ENCODE measurements at places on chromosomes 16 and 17.

GRCh38 chr17:40559954-40560591 is 5.2 kb downstream of the CCR7 start:
- DNase-seq, result peak; percentile 93

- DNase-seq, result no peak
These were observed 11.2 kb downstream of the CD300LB start for GRCh38 chr17:74520016-74520434.

DNA sequence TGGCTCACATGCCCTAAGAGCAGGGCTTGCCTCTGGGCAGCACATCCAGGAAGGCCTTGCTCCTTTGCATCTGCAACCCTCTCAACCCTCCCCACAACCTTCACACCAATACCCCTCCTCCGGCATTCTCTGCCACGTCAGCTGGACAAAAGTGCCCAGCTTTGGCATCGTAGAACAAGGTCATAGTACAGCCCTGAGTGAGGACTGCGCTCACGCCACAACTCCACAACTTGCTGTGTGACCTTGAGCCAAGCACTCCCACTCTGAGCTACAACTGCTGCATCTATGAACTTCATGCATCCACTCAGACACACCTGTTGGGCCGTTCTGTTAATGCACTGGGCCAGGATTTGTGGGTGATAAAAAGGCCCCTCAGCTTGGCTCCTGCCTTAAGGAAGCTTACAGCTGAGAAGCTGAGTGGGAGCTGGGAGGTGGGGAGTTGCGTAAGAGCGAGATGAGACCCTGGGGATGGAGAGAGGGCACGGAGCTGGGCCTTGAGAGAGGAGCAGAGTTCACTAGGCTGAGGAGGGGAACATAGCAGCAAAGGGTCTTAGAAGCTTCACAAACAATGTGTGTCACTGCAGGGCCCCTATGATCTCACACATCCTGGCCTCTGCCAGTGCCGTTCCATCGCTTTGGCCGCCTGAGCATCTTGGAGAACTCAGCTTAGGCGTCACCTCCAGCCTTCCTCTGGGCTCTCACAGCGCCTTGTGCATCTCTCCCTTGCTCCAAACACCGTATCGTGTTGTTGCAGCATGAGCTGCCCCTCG is 8.6 kb upstream of the MRC2 start:
- DNase-seq, result no peak

DNA sequence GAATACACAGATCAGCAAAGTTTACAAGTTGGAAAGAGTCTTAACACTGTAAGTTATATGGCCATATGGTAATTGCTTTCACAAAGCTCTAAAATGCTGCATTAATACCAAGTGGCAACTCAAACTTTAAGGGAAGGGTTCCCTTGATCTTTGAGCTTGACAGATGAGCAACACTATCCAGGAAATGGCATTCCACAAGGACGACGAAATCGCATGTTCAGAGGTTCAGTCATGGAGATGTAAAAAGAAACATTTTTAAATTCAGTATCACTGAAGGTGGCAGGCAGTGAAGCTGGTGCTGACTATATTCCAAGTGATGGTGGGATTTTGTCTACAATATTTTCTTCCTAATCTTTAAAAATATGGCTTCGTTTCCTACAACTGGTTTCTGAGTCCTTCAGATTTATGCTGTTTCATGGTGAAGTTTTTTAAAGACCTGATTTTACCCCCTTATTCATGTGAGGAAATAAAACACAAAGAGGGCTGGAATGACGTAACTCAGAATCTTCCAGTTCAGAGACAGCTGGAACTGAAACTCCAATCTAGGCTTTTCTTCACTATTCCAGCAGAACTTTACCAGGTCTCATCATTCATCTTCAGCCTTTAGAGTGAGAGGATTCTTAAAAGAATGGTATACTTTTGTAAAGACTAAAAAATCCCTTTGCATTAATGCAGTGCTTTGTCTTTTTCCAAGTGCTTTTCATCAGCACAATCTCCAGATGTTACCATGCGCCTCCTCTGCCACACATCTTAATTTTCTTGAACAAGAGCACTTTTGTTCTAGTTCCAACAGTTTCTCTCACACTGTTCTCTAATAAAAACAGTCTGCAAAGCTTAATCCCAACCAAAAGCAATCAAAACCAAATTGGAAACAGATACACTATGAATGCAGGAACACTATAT is 20.2 kb downstream of the CHCT1 start:
- no peak for DNase-seq

- DNase-seq, result no peak
These were observed 29.2 kb upstream of the PHB1 start for GRCh38 chr17:49443862-49444261.

DNA sequence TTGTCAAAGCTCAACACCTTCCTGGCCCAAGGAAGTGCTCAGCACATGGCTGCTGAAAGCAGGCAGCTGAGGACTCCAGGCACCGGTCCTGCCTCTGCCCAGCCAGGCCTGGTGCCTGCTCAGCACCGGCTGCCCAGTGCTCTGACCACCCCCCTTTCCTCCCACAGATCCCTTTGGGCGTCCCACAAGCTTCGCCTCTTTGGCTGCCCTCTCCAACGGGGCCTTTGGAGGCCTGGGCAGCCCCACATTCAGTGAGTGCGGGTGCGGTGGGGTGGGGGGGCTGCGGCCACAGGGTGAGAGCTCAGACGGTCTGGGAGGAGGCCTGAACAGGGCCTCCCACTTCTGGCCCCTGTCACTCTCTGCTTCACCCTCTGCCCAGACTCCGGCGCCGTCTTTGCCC is 10.2 kb downstream of the FBRS start:
- DNase-seq, result no peak

- DNase-seq, result peak; percentile 82
These were observed 28.2 kb downstream of the ATP2C2 start for GRCh38 chr16:84396537-84397008.

DNA sequence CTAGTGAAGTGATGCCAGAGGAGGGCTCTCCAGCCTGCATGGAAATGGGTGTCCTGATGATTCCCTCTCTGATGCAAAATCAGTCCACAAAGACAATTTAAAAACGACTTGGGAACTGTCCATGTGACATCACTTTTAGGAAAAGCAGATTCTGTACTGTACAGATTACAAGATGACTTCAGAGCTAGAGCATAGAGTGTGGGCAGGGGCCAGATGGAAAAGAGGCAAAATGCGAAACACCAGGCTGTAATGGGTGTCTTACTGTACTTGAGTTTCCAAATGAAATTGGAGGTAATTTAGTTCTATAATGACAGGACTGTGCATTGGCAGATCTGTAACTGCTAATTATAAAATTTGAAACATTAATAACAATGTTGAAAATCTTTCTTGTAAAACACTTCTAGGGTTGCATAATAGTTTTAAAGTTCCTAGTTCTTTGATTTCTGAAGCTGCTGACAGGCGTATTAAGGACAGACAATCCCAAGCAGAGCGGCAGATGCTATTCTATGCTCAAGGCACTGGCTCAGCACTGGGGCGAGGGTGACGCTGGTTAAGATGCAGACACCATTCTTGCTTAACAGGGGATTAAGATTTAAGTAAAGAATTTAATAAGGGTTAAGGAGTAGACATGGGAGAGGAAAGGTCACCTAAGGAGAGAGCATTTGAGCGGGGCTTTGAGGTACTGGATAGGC is 29.6 kb downstream of the OGFOD1 start:
- no peak for DNase-seq

- DNase-seq, result no peak
These were observed 149.5 kb upstream of the HS3ST4 start for GRCh38 chr16:25542306-25542705.

DNA sequence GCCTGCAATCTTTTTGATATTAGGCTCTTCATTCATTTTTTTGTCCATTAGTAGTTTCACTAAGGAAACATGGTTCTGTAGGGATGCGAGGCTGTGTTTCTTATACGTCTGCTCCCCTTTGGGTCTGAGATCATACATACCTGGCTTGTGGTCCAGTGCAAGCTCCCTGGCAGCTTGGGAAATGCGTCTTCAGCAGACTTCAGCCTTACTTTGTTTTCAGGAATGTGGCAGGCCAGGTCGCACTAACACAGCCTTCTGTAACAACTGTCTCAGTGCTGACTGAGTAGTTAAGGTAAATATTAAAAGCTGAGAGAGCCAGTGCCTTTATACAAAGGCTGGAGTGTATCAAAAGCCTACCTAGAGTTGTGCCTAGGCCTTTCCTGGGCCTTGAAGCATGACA is 970.5 kb upstream of the EEF2KMT start:
- no peak for DNase-seq

GRCh38 chr17:17151055-17151454 is 55.1 kb downstream of the PLD6 start:
- DNase-seq, result no peak

GRCh38 chr17:38588788-38589174 is 17.0 kb downstream of the SRCIN1 start:
- DNase-seq, result no peak

DNA sequence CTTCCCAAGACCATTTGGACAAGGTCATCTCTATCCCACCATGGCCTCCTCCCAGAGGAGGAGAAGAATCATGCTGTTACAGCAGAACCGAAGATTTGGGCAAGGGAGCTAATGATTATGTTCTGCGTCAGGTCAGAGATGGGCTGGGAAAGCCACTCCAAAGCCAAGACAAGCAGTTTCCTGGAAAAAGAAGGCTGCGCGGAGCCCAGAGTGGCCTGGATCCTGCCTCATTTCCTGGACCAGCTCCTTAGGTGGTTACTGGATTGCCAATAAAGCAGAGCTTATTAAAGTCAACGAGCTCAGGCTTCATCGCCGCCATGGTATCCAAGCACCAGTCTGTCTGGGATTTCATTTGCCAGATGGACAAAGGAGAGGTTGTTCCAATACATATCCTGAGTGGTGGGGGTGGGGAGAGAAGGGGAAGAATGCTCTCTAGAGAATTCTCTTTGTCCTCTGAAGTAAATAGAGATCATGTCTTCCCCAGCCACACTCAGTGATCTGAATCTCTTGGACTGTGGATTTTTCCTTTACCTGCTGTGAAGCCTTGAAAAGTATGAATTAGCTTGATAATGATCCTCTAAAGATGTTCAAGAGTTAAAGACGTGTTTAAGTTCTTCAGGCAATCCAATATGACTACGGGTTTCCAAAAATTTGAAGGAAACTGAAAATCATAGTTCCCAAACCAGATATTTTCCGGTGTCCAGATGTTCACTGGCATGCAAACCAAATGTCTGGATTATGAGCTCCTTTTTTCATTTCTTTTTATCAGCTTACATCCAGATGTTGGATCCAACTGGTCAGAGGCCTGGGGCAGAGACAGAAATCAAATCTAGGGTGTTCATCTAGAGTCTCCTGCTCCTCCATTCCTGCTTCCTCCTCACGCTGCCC is 17.7 kb downstream of the PRAC1 start:
- DNase-seq, result no peak

DNA sequence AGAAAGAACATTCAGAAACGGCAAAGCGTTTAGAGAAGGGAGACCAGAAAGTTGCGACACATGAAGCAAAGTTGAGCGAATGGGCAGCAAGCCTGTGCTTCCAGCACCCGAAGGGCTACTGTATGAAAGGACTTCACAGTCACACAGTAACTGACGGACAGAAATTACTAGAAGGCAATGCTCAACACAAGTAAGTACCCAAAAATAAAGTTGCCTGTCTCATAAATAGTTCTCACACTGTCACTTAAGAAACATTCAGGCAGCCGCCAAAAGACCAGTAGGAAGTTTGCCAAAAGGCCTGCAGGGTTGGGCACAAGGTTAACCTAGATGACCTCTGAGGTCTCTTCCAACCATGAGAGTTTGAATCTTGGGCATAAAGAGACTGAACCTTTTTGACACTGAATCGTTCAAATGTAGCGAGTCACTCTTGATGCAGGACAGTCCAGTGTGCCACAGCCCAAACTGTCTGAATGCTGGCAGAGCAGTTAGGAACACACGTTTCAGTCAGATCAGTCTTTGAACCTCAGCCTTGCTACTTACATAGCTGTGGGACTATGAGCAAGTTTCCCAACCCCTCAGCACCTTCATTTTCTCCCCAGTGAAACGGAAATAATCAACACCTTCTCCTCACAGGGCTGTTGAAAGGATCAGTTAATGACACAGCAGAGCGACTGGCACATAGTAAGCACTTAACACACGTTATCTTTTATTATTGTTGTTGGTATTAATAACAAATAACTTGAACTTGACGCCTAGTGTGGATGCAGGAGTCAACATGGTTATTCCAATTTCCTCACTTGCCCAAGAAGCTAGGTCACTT is 10.4 kb downstream of the NCBP3 start:
- no peak for DNase-seq

DNA sequence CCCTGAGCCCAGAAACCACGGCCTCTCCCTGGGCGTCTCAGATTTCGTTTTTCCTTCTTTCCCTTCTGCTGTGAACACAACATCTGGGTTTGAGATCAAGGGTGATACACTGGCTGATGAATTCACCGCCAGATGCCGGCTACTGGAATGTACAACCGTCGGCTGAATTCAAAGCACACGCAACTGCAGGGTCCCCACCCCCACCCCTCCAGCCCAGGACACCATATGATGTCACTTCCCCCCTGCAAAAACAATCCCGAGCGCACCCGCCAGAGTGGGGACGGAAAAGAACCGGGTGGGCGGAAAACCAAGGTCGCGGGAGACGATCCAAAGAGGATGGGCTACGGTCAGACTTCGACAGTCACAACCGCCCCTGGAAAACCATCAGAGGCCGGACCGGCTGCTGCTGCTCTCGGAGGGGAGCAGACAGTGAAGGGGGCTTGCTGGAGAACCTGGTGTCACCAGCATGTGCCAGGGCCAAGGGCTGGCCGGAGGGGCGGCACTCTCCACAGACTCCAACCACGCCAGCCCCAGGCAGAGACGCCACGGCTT is 23.3 kb downstream of the CEP295NL start:
- no peak for DNase-seq
